ENCODE measurements at places on chromosomes 11 and 22. TPM values are rescaled to one million over a fixed set of nuclear protein-coding genes. Genes with fewer than 3 reads are reported as not detected.

P4HA3 gene
- not detected for total RNA-seq

DNA sequence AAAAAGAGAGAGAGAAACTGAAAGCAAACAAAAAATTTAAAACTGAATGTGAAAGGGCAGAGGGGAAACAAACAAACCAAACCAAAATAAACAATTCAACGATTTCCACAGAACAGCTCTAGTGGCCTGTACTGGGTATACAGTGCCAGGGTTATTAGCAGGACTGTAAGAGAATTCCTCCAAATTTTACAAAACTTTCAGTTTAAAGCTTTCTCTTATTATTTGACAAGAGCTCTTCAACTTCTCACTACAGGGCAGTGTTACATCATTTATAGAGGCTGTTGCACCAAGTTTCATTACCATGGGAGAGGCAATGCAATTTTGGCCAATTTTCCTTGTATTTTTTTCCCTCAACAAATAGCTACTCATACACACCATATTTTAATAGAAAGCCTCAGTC lies 44.3 kb upstream of the CLPB start:
- DNase-seq = no peak

DNA sequence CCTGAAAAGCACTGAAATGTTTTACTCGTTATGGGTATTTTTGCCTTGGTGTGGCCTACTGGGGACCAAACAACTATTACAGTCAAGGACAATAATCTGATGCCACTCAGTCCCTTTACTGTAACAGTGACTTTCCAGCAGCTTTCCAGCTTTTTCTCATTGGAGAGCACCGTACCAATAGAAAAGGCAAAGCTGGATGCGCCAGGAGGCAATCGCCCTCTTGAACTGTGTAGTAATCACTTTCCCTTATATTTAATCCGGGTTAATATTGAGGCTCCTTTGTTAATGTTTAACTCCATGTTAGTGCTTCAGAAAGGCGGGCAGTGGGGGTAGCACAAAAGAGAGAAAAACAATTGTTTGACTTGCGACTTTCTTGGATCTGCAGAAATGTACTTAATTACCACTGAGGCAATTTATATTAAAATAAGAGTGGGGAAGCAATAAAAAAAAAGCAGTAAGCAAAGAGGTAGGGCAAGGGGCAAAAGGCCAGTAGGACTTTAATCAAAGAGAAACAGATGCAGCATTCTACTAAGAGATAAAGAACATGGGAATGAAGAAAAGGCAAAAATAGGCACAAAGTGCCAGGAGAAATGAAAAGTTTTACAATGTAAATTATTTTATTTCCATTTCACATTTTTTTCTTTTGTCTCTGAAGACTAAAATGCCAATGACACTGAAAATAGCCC lies 81.6 kb downstream of the LRRC4C start:
- DNase-seq = no peak

DNA sequence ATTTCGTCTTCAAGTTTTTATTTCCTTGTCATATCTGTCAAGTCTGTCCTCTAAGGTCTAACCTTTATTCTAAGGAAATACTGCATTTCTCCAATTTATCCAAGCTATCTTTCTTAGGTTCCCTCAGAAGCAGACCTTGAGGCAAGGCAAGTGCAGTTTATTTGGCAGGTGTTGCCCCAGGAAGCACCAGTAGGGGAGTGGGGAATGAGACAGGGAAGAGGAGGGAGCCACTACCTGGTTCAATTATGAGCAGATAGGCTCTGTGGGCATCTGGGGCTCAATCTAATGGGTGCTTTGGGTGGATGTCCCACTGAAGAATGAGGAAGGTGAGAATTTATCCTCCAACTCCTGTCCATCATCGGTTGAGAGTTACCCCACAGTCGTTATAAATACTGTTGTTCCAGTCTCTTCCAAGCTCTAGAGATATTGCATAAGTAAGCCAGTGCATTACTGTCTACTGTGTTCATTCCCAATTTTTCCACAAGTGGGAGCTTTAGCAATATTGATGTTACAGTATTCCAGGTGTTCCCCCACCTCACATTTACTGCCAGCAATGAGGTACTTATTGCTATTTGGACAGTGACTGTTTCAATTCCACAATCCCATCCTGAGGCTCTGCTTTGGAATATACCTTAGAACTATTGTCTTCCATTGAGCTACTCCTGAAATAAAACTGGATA lies 154.9 kb upstream of the CEP126 start:
- DNase-seq = no peak

- DNase-seq = no peak
Observed at GRCh38 chr11:12831471-12832202, 157.4 kb downstream of the TEAD1 start.

- DNase-seq = no peak
Observed at GRCh38 chr22:17339095-17339693, 30.1 kb upstream of the CECR2 start.

- no peak for DNase-seq
Observed at GRCh38 chr11:61864814-61865775, 26.2 kb downstream of the FADS3 start.

DNA sequence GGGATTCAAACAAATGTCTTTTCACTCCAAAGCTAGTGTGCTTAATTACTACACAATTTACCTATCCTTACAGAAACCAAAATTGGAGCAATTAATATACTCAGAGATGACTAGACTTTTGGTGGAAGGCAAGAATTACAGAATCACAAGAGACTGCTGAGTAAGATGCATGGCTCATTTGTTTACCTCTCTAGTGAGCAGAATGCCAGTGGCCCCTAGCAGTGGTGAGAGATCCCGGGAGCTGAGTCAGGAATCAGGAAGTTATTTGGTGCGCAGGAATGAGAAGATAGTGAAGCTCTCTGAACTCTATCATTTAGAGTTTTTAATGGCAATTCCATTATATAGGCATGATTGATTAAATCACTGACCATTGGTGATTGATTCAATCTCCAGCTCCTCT lies 188.9 kb upstream of the SESN3 start:
- DNase-seq = no peak
